Mammary microvascular endothelial cell (primary cell): ENCODE measurements at places on chromosomes 1 and 21. TPM values are rescaled to one million over a fixed set of nuclear protein-coding genes. Genes with fewer than 3 reads are reported as not detected.

OR6N1 gene
- total RNA-seq: not detected in 2 replicates

CYP4Z1 gene
- not detected in 2 replicates for total RNA-seq

SLAMF6 gene
- total RNA-seq: not detected in 2 replicates

GNAT2 gene
- 0.07 and 0.34 TPM in 2 replicates for total RNA-seq

ITLN2 gene
- total RNA-seq: not detected in 2 replicates

CYP4A11 gene
- not detected in 2 replicates for total RNA-seq

ACKR1 gene
- total RNA-seq: not detected in 2 replicates

WNT4 gene
- not detected in 2 replicates for total RNA-seq
